ENCODE measurements at places on chromosomes 11 and 22. TPM values are rescaled to one million over a fixed set of nuclear protein-coding genes. Genes with fewer than 3 reads are reported as not detected.

KCNJ1 gene
- total RNA-seq: not detected

SLC25A18 gene
- 0.08 TPM for total RNA-seq

RAPSN gene
- total RNA-seq: 0.14 TPM

PARVB gene
- total RNA-seq: 94.6 TPM

OR51G1 gene
- not detected for total RNA-seq

GRCh38 chr22:41001722-41002122 lies 50.5 kb downstream of the RBX1 start:
- DNase-seq: peak; percentile 66

DNA sequence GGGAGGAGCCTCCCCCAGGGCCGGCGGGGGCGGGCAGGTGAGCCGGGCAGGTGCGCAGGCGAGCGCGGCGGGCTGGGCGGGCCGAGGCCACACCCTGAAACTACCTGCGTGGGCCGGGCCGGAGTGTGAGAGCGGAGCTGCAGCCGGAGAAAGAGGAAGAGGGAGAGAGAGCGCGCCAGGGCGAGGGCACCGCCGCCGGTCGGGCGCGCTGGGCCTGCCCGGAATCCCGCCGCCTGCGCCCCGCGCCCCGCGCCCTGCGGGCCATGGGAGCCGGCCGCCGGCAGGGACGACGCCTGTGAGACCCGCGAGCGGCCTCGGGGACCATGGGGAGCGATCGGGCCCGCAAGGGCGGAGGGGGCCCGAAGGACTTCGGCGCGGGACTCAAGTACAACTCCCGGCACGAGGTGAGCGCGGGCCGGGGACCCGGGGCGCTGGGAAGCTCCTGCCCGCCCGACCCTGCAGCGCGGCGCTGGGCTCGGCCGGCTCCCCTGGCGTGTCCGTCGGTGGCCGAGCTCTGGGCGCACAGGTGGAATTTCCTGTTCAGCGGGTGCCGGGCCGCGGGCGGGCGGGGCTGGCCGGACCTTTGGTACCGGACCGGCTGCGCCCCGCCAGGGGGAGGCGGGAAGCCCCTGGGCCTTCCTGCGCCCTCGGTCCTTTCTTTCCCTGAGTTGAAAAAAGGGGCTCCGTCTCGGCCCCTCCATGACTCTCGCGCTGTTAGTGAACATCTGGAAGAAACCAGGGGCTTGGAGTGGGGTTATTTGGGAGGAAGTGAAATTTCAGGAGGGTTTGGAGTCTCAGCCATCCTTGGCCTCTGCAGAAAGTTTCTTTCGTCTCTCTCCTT lies at the start of gene ST14:
ST14 (plus strand) TSS at position 126 of the 841 bp plus-strand sequence; CDS start at position 324, 198 bp downstream.
- no peak for DNase-seq

- no peak for DNase-seq
Observed at GRCh38 chr11:13277768-13278608, at the start of gene BMAL1. TSS of gene BMAL1 (plus strand) at chr11:13277790. CDS start at chr11:13354309, 76,519 bp downstream.

DNA sequence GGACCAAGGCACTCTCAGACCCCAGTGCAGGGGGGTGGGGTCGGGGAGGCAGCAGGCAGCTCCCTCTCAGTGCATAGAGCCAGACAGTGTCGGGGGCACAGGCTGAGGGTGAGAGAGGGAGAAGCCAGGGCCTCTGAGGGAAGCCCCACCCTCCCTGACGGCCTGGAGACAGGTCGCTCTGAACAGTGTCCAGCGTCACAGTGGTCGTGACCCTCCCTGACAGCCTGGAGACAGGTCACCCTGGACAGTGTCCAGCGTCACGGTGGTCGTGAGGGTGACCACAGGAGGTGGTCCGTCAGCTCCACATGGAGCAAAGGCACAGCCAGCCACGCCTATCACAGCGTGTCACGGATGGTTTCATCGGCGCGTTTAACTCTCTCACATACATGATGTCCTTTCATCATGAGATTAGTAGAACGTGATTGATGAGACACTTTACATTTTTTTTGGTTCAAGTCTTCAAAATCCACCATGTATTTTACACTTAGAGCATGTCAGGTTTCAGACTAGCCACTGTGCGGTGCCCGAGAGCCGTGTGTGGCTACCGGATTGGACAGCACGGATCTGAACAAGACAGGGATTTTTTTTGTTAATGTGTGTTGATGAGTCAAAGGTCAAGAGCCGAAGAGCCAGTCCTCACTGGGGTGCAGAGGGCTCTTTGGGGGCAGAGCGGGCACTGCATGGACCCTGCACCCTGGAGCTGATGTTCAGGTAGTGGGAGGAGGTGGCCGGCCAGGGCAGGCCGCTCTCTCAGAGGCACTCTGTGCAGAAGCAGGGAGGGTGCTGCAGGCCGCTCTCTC lies 23.9 kb upstream of the PANX2 start:
- no peak for DNase-seq

DNA sequence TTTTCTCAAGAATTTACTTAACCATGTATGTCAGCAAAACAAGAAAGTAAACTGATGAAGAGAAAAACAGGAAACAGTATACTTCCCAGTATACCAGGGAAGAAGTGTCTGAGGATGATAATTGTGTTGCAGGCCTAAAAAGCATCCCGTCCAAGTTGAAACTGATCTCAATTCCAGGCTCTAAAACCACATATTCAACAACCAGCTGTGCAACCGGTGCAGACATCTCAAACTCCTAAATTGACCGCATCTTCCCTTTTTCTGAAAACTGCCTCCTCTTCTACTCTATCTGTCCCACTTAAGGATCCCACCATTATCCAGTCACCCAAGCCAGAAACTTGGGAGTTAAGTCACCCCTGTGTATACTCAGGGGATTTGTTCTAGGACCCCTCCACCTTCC lies 47.2 kb downstream of the CCDC83 start:
- DNase-seq: no peak

DNA sequence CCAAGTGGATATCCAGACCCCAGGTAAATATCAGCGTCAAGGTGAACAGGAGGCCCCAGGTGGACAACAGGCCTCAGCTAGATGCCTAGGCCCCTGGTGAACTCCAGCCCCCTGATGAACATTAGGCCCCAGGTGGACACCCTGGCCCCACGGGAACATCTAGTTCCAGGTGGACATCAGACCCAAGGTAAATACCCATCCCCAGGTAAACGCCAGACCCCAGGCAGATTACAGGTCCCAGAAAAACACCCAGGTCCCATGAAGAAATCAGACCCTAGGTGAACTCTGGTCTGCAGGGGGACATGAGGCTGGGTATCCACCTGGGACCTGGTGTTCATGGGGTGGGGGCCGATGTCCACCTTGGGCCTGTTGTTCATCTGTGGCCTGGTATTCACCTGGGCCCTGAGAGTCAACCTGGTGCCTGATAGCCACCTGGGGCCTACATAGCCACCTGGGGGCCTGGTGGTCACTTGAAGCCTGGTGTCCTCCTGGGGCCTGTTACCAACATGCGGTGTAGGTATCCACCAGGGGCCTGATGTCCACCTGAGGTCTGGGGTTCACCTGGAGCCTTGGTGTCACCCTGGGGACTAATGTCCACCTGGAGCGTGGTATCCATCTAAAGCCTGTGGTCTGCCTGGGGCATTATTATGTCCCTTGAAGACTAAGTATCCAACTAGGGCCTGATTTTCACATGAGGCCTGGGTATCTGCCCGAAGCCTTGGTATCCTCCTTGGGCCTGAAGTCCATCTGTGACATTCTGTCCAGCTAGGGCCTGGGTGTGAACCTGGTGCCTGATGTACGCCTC lies 56.8 kb upstream of the SEPTIN5 start:
- no peak for DNase-seq

- DNase-seq: no peak
Observed at GRCh38 chr11:45647329-45647728, 18.1 kb downstream of the CHST1 start.

DNA sequence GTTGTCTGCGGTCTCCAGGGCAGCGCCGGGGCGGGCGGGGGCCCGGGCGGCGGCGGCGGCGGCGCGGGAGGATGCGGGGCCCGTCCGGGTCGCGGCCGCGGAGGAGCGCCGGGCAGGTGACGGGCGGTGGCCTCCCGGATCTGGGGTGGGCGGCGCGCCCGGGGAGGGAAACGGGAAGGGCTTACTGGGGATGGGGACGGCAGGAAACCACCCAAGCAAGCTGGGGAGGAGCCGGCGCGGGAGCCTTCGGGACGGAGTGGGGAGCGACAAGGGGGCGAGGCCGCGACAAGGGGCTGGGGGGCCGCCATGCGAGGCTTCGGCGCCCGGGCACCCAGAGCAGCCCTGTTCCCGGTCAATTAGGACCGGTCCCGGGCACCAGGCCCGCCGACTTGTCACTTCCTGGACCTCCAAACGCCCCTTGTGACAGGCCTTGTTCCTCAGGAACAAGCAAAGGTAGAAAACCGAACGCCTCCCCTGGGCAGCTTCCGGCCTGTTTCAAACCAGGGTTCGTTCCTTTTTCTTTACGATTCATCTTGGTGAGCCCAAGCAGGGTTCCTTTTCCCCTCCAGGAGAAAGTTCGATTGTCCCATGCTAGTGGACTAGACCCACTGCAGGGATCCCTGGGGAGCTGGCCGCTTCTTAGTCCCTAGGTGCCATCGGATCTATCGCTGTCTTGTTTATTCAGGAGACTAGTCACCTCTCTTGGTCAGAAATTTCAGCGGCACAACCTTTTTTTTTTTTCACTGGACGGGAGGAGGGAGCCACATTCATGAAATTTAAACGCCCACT lies 492 bp downstream of the JHY start:
- DNase-seq: peak; percentile 31

DNA sequence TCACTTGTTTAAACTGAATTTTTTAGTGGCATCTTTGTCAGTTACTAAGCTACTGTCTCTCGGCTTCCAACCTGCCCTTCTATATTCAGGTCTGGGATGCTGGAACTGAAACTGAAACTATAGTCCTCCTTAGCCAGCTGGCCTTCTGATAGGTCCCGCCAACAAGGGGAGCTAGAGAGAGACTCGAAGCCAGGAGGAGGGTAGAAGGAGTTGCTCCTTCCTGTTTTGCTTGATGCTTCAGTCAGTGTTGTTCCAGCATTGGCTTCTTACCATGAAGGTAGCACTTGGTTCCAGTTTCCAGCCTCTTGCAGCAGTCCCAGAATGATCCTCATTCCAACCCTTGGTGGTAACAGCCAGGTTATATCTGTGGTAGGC lies 32.9 kb upstream of the HORMAD2 start:
- no peak for DNase-seq
